ENCODE measurements at places on chromosomes 7 and 10. TPM values are rescaled to one million over a fixed set of nuclear protein-coding genes. Genes with fewer than 3 reads are reported as not detected.
A peak's percentile ranks its signal among the peaks of the same experiment; 100 is the strongest.

DNA sequence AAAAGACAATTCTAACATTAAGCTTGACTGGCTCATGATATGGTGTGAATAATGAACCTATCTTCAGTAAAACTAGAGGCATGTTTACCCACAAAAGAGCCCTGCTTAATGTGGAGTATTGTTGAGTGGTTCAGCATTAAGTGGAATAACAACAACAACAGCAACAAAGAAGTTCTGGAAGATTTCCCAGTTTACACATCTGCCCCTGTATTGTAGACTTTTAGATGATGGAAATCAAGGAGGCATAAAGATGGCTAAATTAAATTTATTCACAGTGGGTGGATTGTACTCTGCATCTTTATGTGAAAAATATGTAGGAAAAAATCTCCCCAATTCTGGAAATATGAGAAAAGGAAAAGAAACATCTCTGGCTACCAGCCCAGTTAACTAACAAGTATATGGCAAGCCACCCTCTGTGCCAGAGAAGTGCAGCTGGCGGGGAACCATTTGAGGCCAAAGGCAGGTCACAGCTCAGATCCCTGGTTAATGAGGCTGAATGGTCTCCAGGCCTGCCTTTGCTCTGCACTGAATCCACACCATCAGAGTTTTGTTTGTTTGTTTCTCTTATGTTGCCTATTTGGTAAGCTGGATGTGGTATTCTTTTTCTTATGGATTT is 186.0 kb downstream of the SEMA3D start:
- no peak overlapping the region for H3K4me3 ChIP-seq
- DNase-seq, result no peak
- H3K36me3 ChIP-seq, result no peaks in the 10 kb centered on the region
- no peaks in the 10 kb centered on the region for H3K27me3 ChIP-seq
- H3K27ac ChIP-seq, result no peak overlapping the region

The POU6F2 gene
- polyA plus RNA-seq, result 1.3 TPM

- H3K4me3 ChIP-seq, result no peak overlapping the region
- no peak for DNase-seq
- no peaks in the 10 kb centered on the region for H3K27me3 ChIP-seq
- no peaks in the 10 kb centered on the region for H3K36me3 ChIP-seq
- H3K27ac ChIP-seq, result no peak overlapping the region
- H3K4me1 ChIP-seq, result no peaks in the 10 kb centered on the region
Measured at GRCh38 chr7:117781707-117782106, 91.5 kb downstream of the CTTNBP2 start.

DNA sequence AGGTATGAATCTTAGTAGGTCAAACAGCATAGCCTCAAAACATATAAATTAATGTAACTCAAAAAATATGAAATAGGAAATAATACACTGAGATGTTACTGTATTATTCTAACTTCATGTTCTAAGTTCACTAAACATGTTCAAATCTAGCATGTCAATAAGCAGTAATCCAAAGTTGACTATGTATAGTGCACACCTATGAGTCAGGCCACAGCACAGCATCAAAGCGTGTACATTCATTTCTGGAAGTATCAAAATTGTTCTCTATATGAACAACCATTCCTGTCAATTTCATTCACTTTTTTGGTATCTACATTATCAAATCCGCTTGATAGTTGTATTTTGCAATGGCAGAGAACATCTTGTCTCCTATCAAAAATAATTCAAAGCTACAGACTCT is 418.9 kb upstream of the POM121L12 start:
- no peaks in the 10 kb centered on the region for H3K36me3 ChIP-seq
- DNase-seq, result no peak
- H3K27ac ChIP-seq, result no peak overlapping the region
- no peaks in the 10 kb centered on the region for H3K27me3 ChIP-seq
- H3K4me1 ChIP-seq, result no peaks in the 10 kb centered on the region

DNA sequence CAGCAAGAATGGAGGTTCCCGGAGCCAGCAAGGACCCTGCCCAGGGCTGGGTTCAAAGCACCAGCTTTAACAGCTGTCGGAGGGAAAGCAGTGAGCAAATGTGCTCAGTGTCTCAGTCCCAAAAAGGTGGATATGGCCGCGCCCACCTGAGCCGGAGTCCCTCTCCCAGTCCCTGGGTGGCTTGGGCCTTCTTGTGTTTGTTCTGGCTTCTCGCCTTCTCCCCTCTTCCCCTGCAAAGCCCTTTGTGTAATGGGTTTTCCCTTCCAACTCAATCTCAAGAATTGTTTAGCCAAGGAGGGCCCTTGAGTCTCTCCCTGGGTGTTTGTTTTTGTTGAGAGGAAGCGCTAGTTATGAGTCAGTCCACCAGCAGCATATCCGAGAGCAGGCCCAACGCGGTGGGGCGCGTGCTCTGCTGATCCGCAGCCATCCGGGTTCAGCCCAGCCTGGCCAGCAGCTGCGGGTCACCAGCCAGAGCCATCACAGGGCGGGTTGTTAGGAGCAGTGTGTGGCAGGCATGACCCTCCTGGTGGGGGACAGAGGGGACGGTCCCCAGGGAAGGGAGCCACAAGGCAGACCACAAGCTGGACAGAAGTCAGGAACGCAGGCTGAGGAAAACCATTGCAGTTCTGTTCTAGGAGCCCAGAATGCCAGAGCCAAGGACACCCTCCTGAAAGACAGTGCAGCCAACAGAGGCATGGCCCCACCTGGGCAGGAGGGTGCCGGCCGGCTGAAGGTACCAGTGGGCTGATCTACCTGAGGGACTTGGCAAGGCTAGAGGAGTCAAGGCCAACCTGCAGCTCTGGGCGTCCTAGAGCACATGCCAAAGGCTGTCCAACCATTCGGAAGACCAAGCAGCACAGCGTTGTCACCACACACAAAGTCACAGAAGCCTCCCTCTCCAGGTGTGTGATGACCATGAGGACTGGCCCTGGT is 21.3 kb downstream of the CALML3 start:
- H3K27me3 ChIP-seq, result no peaks in the 10 kb centered on the region
- peaks cover 38% of the 10 kb centered on the region for H3K4me1 ChIP-seq
- no peak overlapping the region for H3K4me3 ChIP-seq
- DNase-seq, result peak; percentile 55

DNA sequence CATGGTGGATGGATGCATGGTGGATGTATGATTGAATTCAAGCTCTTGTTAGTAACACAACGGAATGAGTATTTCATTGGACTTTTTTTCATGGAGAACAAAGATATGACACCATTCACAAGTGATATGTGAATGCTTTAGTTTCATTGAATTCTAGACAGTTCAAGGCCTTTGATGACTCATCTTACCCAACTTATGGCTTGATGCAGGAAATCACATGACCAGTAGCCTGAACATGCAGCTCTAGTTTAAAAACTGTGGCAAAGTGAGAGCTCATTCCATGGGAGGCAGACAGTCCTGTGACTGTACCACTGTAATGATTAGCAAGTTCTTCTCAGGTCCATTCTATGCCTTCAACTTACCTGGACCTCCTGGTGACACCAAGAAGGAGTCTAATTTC is 1239.3 kb downstream of the TYW1 start:
- H3K36me3 ChIP-seq, result no peaks in the 10 kb centered on the region
- no peaks in the 10 kb centered on the region for H3K4me1 ChIP-seq
- DNase-seq, result no peak
- no peaks in the 10 kb centered on the region for H3K27me3 ChIP-seq

DNA sequence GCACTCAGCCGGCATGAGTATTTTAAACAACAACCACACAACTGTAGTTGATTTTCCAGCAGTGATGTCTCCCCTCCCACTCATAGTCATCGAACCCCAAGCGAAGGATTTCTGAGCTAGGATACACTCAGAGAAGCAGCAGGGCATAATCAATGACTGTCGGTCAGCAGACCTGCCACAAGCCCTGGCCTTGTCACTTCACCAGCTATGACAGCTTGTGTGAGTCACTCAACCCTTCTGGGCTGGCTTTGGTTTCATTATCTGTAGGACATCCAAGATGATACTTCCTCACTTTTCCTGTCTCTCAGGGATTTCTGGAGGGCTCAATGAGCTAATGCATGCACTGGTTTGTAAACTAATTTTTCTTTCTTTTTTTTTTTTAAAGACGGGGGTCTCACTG is 22.0 kb upstream of the UBE3C start:
- H3K4me3 ChIP-seq, result no peak overlapping the region
- no peak for DNase-seq
- H3K27me3 ChIP-seq, result no peaks in the 10 kb centered on the region
- H3K36me3 ChIP-seq, result no peaks in the 10 kb centered on the region
- no peak overlapping the region for H3K27ac ChIP-seq

DNA sequence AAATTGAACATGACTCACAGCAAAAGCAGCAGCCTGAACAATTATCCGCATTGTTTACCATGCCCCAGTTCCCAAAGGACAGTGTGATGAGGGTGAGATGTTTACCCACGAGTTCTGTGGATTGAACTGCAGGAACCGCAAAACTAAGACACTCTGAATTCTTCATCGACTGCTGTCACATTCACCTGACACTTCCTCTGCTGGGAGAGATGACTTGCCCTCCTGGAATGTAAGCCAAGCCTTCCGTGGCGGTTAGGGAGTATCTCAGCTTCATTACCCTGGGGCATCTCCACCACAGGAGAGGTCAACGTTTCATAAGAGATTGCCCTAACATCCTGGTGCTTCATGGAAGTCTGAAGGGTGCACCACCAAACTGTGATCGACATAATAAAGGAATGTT is 374.6 kb upstream of the ADARB2 start:
- H3K27me3 ChIP-seq, result no peaks in the 10 kb centered on the region
- no peak for DNase-seq
- no peak overlapping the region for H3K4me3 ChIP-seq
- H3K4me1 ChIP-seq, result no peaks in the 10 kb centered on the region
- H3K27ac ChIP-seq, result no peak overlapping the region

GRCh38 chr7:96558530-96558929 is 151.1 kb downstream of the SEM1 start:
- DNase-seq, result no peak
- no peaks in the 10 kb centered on the region for H3K27me3 ChIP-seq
- H3K4me1 ChIP-seq, result no peaks in the 10 kb centered on the region
- no peak overlapping the region for H3K4me3 ChIP-seq
- H3K36me3 ChIP-seq, result no peaks in the 10 kb centered on the region

GRCh38 chr7:64636386-64636785 is 29.5 kb upstream of the ZNF107 start:
- H3K27me3 ChIP-seq, result no peaks in the 10 kb centered on the region
- H3K4me3 ChIP-seq, result no peak overlapping the region
- H3K27ac ChIP-seq, result no peak overlapping the region
- H3K4me1 ChIP-seq, result no peaks in the 10 kb centered on the region

DNA sequence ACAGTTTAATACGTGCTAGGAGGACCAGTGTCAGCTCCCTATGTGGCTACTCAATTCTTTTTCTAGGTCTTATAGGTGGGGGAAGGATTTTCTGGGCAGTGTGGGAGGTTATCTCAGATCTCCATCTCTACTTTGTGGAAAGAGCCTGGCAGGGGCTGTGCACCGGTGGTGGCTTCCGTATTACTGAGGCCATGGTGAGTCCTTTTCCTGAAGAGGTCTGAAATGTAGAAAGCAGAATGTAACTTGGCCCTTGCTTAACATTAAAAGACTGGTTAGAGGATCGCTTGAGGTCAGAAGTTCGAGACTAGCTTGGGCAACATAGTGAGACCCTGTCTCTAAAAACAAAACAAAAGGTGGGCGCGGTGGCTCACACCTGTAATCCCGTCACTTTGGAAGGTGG is 2.7 kb upstream of the TPST1 start:
- H3K27ac ChIP-seq, result no peak overlapping the region
- peaks cover 7% of the 10 kb centered on the region for H3K4me1 ChIP-seq
- H3K36me3 ChIP-seq, result no peaks in the 10 kb centered on the region

The PRKCQ gene
- 1.6 TPM for polyA plus RNA-seq

DNA sequence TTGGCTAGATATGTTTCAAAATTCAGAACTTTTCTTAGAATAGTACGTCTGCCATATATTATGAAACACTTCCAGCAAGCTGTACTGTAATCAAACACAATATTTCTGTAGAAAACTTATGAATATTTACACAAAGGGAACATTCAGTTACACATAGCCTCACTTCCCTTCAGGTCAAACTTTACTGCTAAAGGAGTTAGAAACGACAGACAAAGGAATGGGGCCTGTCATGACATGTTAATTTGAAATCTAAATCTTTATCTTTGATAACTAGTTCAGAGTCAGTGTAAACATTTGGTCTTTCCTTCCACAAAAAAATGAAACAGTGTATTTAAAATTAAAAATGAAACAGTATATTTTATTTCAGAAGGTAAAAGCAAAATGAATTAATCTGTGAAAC is 1.0 kb upstream of the CROT start:
- H3K27ac ChIP-seq, result peak overlapping the region; percentile 73
- H3K4me3 ChIP-seq, result no peak overlapping the region
- no peak for DNase-seq
- peaks cover 2% of the 10 kb centered on the region for H3K36me3 ChIP-seq
- no peaks in the 10 kb centered on the region for H3K27me3 ChIP-seq
- peaks cover 5% of the 10 kb centered on the region for H3K4me1 ChIP-seq

The SLC26A5 gene
- polyA plus RNA-seq, result 0.19 TPM

GRCh38 chr10:104127411-104127810 is 5.4 kb downstream of the SFR1 start:
- no peak for DNase-seq
- no peaks in the 10 kb centered on the region for H3K36me3 ChIP-seq
- no peaks in the 10 kb centered on the region for H3K27me3 ChIP-seq
- H3K4me3 ChIP-seq, result no peak overlapping the region
- H3K27ac ChIP-seq, result no peak overlapping the region

The FAM25C gene
- not detected for polyA plus RNA-seq

DNA sequence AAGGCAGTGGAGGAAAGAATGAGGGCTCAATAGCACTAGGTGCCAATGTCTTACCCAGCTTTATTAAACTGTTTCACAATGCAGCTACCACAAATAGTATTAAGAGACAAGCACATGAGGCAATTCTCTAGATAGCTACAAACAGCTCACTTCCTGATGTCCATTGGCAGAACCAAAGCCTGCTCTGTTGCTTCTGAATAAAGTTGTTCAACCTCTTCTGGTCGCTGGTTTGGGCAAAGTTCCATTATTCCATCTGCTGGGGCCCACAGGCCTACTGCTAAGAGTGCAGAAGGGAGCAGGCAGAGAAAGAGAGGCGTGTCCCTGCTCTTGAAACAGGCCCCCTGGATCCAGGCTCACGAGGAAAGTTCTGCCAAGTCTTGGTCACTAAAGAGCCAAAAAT is 173.9 kb downstream of the ZNF438 start:
- no peak for DNase-seq
- no peaks in the 10 kb centered on the region for H3K36me3 ChIP-seq
- H3K27ac ChIP-seq, result no peak overlapping the region
- H3K27me3 ChIP-seq, result no peaks in the 10 kb centered on the region
- H3K4me3 ChIP-seq, result no peak overlapping the region

DNA sequence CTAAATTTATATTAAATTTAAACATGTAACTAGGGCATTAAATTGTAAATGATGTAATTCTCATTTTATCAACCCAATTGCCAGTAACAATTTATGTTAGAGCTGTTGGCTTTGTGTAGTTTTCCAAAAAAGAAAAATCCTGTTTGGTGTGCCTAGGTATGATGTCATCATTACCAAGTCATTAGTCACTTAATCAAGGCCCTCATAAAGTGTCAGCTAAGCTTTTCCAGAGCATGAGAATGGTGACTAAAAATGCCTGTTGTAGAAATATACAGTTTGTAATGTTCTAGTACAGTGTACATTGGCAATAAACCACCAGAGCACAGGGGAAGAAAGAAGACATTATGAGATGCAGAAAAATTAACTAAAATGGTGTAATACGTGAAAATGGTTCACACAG is 593.8 kb upstream of the ANKRD30A start:
- H3K4me1 ChIP-seq, result no peaks in the 10 kb centered on the region
- no peak for DNase-seq
- H3K27ac ChIP-seq, result no peak overlapping the region
- H3K27me3 ChIP-seq, result no peaks in the 10 kb centered on the region
- H3K4me3 ChIP-seq, result no peak overlapping the region

The SPDYE2B gene
- polyA plus RNA-seq, result not detected
